ENCODE measurements at places on chromosomes 3 and 15.

DNA sequence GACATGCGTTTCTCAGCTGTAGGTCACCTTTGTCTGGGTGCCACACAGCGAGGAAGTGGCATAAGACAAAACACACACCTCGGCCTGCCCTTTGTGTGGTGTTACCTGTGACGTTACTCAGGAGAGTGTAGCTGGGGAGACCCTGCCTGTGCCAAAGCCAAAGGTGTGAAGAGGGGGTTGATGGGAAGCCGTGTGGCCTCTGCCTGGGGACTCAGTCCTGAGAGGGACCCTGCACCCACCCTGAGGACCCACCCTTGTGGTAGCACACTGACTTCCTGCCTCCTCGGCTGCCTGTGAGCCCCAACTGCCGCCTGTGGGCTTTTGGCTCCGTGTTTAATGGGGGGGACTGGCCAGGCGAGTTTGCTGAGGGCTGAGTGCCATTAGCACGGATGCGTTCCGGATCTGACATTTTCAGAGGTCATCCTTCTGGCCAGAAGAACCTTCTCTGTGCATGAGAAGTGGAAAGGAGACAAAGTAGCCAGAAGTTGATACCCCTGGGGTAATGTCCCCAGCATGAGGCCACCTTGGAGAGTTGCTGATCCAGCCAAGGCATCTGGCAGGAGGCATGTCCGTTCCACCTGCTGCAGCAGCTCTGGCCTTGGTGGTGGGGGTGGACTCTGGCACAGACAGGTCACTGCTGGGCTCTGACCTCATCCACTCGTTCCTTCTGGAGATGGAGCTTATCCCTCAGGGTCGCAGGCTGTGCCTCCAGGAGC is 51.8 kb upstream of the FURIN start:
- DNase-seq: no peak

DNA sequence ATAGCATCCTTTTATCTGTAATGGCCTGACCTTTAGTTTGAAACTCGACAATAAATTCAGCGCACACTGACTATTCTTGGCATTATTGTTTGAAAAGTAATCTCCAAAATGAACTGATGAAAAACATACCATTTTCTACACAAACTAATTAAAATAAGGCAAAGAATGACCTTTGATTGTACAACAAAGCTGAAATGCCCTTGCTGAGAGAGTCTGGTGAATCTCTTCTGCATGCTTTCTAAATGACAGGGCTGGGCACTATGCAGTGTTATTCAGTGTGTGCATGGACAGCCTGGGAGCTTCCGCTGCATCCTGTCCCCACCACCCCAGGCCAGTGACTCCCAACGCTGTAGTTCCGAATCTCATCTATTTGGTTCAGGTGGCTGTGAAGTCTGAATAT is 530.8 kb downstream of the FOXP1 start:
- DNase-seq: no peak

- DNase-seq: no peak
Observed at GRCh38 chr3:52155912-52156311, 1.7 kb upstream of the POC1A start.

DNA sequence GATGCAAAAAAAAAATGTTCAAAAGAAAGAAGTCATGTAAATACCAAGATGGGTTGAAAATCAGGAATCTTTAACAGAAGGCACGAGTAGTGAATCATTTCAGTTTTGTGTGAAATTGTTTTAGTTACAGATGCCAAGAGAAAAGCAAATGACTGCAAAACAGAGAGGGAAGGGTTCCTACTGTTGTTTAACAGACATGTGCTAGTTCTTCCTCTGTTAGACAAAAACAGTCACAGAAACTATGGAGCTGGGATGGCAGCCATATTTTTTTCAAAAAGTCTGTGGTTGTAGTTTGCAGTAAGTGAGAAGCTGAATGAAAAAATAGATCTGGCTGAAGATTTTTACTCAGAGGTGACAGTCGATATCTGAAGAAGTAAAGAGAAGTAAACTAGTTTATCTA is 511.9 kb downstream of the ZIC1 start:
- no peak for DNase-seq

DNA sequence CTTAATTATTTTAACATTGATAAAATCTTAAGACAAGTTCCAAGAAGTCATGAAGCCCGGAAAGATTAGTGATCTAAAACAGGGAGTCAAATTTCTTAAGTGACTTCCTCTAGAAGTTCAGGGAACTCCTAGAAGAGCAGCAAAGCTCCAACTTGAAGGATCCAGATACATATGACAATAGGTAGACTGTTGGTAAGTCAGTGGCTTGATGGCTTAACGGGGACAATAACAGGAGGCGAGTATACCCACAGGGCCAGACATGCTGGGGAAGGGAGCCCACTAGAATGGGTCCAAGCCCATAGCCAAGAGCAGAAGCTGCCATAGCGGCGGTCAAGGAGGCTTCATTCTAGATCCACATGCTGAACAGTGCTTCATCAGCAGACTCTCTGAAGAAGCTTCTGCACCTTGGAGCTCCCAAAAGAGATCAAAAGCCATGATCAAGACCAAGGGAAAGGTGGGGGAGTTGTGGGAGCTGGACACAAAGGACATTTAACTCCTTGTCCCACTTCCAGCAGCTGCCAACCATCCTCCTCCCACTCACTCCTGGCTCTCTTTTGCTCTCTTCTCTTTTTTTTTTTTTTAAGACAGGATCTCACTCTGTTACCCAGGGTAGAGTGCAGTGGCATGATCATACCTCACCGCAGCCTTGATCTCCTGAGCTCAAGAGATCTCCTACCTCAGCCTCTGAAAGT is 10.2 kb upstream of the CA12 start:
- no peak for DNase-seq

DNA sequence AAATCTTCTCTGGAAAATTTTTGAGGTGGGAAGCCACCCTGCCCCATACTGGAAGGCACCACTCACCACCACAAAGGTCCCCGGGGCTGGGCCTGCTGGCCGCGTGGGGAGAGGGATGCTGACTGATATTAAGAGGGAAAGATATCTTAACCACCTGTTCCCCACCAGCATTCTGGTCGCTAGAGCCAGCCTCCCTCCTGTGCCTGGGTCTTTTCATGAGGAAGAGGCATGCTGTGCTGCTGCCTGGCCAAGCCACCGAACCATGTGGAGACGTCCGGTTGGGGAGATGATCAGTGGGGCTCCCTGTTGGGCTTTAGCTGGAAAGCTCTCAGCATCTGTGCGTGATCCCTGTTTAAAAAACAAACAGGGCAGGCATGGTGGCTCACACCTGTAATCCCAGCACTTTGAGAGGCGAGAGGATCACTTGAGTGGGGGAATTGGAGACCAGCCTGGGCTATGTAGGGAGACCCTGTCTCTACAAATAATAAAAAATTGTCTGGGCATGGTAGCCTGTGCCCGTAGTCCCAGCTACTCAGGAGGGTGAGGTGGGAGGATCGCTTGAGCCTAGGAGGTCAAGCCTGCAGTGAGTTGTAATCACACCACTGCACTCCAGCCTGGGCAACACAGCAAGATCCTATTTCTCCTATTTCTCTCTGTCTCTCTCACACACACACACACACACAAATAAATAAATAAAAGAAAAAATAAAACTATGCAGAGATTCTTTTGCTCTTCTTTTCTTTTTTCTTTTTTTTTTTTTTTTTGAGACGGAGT is 1.0 kb downstream of the KLHL18 start:
- DNase-seq: no peak

Measured in cortex of kidney (tissue), 1 donor.